ENCODE measurements at places on chromosomes 2 and 18.

- peak; percentile 58 for DNase-seq
Measured at GRCh38 chr2:27032495-27033252, at the start of gene TMEM214. TMEM214 (plus strand) TSS chr2:27032965; CDS start chr2:27033016, 51 bp downstream.

- peak; percentile 41 for DNase-seq
Measured at GRCh38 chr2:171893824-171894611, at the start of gene SLC25A12. SLC25A12 (minus strand) TSS chr2:171894244; CDS start chr2:171894214, 30 bp downstream.

DNA sequence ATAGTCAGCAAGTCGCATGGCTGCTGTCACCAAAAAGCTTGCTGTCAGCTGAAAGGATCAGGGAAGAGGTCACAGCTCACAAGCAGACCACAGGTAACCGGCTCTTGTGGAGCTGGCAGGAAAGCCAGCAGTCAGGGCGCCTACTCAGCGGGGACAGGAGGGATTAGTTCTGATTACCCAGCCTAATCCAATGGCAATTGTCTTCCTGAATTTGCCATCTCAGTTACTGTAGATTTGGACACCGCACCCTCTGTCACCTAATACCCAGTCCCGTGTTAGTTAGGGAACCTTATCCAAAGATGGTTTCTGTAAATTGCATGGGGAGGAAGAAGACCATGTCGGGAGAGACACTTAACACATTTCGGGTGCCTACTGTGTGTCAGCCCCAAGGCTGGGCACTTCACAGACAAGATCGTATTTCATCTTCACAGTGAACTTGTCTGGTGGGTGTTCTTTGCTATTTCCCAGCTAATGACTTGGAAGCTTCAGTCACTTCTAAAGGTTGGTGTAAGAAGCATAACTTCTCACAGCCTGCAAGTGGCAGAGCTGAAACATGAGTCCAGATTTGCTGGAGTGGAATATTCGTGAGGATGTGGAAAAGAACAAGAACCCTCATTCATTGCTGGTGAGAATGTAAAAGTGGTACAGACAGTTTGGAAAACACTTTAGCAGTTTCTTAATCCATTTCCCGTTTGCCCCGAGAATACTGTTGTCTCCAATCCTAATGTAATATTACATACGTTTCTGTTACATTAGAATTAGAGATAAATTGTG, 9.9 kb downstream of the ALPK2 start:
- DNase-seq, result no peak

GRCh38 chr2:123438251-123438650, 586.8 kb upstream of the CNTNAP5 start:
- DNase-seq, result no peak

GRCh38 chr2:225797394-225797793, 397.9 kb downstream of the NYAP2 start:
- DNase-seq, result no peak

- DNase-seq, result no peak
Measured at GRCh38 chr18:41693008-41693407, 262.0 kb upstream of the PIK3C3 start.

DNA sequence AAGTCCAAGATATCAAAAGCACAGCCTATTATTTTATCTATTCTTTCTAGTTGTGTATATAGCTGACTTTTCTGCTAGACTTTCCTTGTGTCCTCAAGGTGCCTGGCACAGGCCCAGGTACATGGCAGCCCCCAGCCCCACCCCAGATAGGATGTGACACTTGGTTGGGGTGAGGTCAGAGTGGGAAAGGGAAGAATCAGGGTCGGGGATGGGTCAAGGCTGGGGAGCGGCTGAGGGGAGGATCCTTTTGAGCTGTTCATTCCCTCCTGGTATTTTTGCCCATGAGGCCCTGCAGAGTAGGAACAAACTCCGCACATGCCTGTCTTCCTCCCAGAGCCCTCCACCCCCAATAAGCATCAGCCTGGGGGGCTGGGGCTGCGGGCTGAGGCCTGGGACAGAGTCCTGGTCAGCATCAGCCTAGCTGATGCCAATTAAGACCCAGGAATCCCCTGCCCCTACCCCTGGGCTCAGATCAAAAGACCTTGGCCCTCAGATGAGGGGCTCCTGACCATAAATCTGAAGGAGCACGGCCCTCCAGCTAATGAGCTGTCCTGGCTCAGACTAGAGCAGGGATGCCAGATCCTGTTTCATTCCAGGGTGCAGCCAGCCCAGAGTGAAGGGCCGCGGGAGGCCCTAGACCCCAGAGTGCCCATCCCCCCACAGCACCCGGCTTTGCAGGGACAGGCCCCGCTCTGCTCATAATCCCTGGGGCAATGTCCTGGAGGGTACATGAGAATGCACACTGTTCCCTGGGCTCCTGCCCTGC, 85.3 kb downstream of the SDC1 start:
- DNase-seq, result no peak

- DNase-seq, result no peak
Measured at GRCh38 chr2:52970642-52971041, 797.0 kb upstream of the CHAC2 start.

GRCh38 chr2:10097352-10098148, 17.3 kb upstream of the CYS1 start:
- DNase-seq, result peak; percentile 40

DNA sequence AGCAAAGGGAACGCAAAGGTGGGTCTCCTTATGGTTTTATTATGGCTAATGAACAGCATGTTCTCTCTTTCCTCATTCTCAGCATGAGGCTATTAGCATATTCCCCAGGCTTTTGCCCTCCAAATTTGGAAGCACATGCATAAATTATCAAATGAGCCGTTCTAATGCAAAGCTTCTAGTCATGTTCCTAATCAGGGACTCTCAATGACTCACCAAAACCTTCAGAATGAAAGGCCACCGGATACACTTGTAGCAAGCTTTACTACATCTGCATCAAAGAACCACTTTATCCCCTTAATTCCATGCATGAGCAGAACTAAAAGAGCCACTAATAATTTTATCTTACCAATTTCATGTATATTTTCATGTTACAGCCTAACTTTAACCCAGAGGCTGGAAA, 310.5 kb downstream of the LRATD1 start:
- DNase-seq, result no peak

GRCh38 chr2:174802459-174802858, 38.2 kb upstream of the CHRNA1 start:
- DNase-seq, result no peak

DNA sequence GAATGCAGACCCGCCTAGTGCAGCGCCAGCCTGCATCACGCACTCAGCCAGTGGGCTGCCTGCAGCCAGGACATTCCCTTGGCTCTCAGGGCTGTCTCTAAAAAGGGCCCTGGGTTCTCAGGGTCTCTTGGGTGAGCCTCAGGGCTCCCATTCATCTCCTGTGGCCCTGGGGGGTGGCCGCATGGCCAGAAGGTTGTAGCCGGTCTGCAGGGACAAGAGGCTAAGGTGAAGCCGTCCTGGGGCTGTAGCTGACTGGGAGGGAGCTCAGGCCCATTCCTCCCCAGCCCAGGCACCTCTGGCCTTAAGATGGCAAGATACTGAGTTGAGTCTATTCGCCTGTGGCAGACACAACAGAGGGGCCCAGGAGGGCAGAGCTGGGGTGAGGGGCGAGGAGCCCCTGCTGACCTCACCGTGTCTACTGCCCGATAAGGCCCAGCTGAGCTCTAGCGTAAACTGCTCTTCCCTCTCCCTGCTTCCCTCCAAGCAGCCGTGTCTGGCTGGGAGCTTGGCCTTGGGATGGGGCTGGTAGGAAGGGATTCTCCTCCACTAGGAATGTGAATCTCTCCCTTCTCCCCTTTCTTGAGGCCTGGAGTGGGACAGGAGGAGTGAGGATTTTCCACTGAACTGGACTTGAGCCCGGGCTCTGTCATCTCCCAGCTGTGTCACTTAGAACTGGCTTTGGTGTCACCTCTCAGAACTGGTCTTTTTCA, 37.9 kb downstream of the INHBB start:
- no peak for DNase-seq

- DNase-seq, result no peak
Measured at GRCh38 chr2:134405611-134406081, 151.8 kb downstream of the MGAT5 start.

DNA sequence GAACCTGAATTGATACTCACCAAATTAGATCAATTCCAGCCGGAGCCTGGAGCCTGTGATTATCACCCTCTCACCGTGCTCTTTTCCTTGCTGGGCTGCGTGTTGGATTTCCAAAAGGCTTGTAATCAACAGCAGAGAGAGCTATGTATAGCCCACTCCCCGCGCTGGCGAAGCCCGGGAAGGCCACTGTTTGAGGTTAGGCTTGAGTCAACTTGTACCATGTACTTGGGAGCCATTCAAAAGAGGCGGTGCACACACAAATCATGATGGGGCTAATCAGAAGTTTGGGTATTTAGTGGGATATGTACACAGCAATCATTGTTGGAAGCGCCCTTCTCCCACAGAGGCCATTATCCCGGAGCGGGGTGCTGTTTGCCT, 151.6 kb downstream of the GLI2 start:
- DNase-seq, result no peak

- no peak for DNase-seq
Measured at GRCh38 chr2:32904751-32905150, 42.0 kb upstream of the LTBP1 start.

GRCh38 chr2:23503682-23504081, 118.7 kb downstream of the KLHL29 start:
- no peak for DNase-seq

- DNase-seq, result no peak
Measured at GRCh38 chr2:127826047-127826446, 15.1 kb upstream of the WDR33 start.

GRCh38 chr2:112481050-112481527, 867 bp upstream of the TTL start:
- peak; percentile 74 for DNase-seq

GRCh38 chr18:57343833-57344232, 8.5 kb upstream of the ST8SIA3 start:
- no peak for DNase-seq

DNA sequence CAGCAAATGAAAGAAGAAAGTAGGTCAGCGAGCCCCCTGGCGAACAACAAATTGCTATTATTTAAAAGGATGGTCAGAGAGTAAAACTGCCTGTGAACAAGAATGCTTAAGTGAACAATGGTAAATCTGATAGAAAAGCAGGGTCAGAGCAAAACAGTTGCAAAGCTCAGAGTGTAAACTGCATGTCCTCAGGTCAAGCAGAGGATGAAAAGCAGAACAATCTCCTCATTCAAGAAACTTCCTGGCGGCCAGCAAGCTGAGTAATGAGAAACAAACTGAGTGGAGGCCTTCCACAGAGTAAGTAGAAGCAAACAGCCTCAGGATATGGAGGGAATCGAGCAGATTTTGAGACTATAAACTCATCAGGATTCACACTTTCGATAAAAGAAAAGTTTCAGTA, 117.9 kb downstream of the PPP1R1C start:
- DNase-seq, result no peak

- DNase-seq, result no peak
Measured at GRCh38 chr2:44833171-44834069, 108.1 kb upstream of the SIX3 start.

- DNase-seq, result no peak
Measured at GRCh38 chr2:217551252-217551899, 451.4 kb downstream of the TNS1 start.

DNA sequence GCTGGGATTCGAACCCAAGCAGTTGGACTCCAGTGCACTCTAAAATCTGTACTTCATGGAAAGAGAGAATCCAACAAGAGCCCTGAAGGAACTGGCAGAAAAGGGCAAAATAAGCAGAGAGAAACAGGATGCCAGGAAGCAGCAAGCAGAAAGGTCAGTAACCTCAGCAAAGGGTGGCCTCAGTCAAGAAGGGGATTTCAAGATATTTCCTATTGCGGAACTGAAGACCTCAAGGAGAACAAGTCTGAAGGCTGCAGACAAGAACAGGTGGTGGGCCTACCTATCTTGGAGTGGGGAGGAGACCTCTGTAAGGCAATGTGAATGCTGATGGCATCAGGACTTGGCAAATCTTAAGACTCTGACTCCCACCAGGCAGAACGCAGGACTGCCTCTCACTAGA, 20.1 kb upstream of the MREG start:
- DNase-seq, result no peak

DNA sequence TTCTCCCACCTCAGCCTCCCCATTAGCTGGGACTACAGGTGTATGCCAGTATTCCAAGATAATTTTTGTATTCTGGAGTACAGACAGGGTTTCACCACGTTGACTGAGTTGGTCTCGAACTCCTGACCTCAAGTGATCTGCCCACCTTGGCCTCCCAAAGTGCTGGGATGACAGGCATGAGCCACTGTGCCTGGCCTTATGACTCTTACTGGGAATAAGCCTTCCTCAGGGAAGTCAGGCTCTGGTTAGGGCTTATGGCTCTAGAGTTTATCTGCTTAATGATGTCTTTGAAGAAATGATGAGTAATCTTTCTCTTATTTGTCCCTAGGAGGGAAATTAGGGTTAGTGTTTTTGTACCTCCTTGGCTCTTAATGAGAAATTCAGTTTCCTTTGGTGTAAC, 187.7 kb downstream of the FAM210A start:
- DNase-seq, result no peak

DNA sequence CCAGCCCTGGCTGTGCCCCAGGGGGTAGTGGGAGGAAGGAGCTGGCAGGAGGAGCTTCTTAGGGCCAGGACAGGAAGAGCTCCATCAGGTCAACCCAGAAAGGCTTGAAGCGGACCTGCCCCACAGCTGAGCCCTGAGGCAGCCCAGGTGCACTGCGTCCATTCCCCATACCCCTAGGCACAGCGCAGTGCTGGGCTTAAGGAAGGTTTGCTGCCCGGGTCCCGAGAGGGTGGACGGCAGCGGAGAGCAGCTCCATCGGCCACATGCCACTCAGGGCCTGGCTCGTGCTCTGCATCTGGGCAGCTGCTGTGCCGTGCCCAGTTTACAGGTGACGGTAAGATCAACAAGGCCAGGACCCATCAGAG, 26.4 kb downstream of the DNMT3A start:
- DNase-seq, result no peak

DNA sequence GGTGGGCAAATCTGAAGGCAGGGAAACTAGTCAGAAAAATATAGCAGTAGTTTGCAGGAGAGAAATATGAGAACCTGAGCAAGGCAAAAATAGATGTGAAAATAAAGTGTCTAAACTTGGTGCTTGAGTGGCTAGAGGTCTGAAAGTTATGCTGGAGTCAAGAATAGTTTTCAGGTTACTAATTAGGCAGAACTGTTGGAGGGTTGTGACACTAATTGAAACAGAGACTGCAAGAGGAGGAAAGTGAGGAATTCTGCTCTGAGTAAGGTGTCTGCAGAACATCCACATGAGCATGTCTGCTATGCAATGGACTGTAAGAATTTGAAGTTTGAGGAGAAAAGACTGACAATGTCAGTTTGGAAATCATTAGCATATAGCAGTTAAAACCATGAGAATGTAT, 444.0 kb upstream of the LRRTM1 start:
- no peak for DNase-seq

DNA sequence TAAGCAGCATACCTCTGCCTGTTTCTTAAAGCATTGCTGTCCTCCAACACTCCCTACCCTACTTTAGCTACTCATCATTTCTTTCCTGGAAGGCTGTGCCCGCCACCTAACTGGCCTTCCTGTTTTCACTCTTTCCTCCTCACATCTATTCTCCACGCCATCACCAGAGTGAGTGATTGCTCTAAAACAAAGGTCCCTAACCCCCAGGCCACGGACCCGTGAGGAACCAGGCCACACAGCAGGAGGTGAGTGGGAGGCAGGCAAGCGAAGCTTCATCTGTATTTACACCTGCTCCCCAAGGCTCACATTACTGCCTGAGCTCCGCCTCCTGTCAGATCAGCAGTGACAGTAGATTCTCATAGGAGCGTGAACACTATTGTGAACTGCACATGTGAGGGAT, 13.3 kb upstream of the ZEB2 start:
- DNase-seq, result no peak

Measured in substantia nigra (tissue), 51 donors.